Right cardiac atrium (tissue), 5 donors: ENCODE measurements at places on chromosomes 5 and 9. TPM values are rescaled to one million over a fixed set of nuclear protein-coding genes. Genes with fewer than 3 reads are reported as not detected.

The PLAC8L1 gene
- not detected for total RNA-seq

The COL15A1 gene
- 34.7 TPM for total RNA-seq

The CARD9 gene
- 1.2 TPM for total RNA-seq

The SH3GL2 gene
- total RNA-seq = 0.14 TPM

The DOCK2 gene
- total RNA-seq = 9.6 TPM

The RASGEF1C gene
- total RNA-seq = 0.82 TPM

The FAM169A gene
- 8.9 TPM for total RNA-seq

The ACSL6 gene
- 1.7 TPM for total RNA-seq

The SLC27A6 gene
- total RNA-seq = 25.2 TPM

The BDP1 gene
- 18.0 TPM for total RNA-seq

The TICAM2 gene
- 4.3 TPM for total RNA-seq

The GFRA3 gene
- 1.2 TPM for total RNA-seq

The GFI1B gene
- total RNA-seq = 0.34 TPM

The CRHBP gene
- total RNA-seq = 3.8 TPM

The FOXD4 gene
- 0.20 TPM for total RNA-seq

The CD72 gene
- total RNA-seq = 0.60 TPM

The SPATA31D3 gene
- not detected for total RNA-seq

The TEK gene
- total RNA-seq = 29.7 TPM

The OLFM1 gene
- total RNA-seq = 10.0 TPM

The LURAP1L gene
- total RNA-seq = 2.3 TPM

The SPATA31D4 gene
- not detected for total RNA-seq

The ZNF367 gene
- total RNA-seq = 1.3 TPM

The NUP214 gene
- total RNA-seq = 31.7 TPM
